ENCODE measurements at places on chromosomes 12 and 14. TPM values are rescaled to one million over a fixed set of nuclear protein-coding genes. Genes with fewer than 3 reads are reported as not detected.

The IAPP gene
- not detected for total RNA-seq

DNA sequence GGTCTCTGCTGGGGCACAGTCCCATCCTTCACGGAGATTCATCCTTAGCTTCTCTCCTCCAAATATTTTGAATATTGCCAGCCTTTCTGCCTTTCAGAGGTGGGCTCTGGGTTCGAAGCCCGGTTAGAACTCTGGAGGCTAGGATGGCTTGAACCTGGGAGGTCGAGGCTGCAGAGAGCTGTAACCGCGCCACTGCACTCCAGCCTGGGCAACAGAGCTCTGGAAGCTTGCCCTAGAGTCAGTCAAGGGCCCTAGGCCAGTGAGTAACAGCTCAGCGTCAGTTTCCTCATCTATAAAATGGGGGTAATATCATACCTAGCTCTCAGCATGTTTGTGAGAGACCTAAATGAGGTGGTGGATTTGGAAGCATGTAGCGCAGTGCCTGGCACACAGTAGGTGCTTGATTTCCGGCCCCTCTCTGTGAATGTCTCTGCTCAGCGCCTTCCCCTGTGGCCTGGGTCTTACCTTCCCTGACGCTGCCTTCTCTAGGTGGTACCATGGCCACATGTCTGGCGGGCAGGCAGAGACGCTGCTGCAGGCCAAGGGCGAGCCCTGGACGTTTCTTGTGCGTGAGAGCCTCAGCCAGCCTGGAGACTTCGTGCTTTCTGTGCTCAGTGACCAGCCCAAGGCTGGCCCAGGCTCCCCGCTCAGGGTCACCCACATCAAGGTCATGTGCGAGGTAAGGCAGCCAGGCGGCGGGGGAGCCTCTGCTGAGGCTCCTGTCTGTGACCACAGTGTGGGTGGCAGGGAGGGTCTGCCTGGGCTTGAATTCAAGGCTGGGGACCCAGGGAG is 3.4 kb downstream of the PTPN6 start:
- H3K36me3 ChIP-seq = no peaks in the 10 kb centered on the region
- no peak overlapping the region for H3K27ac ChIP-seq
- H3K4me3 ChIP-seq = no peak overlapping the region
- no peaks in the 10 kb centered on the region for H3K27me3 ChIP-seq

GRCh38 chr14:56570295-56570694 is 9.3 kb upstream of the TMEM260 start:
- H3K36me3 ChIP-seq = no peaks in the 10 kb centered on the region
- DNase-seq = no peak
- H3K27ac ChIP-seq = no peak overlapping the region
- no peaks in the 10 kb centered on the region for H3K4me1 ChIP-seq
- H3K4me3 ChIP-seq = no peak overlapping the region
- H3K27me3 ChIP-seq = no peaks in the 10 kb centered on the region

GRCh38 chr12:32332446-32332845 is 66.9 kb upstream of the FGD4 start:
- no peaks in the 10 kb centered on the region for H3K36me3 ChIP-seq
- H3K27ac ChIP-seq = no peak overlapping the region
- no peak for DNase-seq
- H3K27me3 ChIP-seq = no peaks in the 10 kb centered on the region

GRCh38 chr12:57276935-57277563 is 26.1 kb upstream of the STAC3 start:
- H3K27ac ChIP-seq = no peak overlapping the region
- no peak for DNase-seq
- no peaks in the 10 kb centered on the region for H3K4me1 ChIP-seq
- no peak overlapping the region for H3K4me3 ChIP-seq
- no peaks in the 10 kb centered on the region for H3K36me3 ChIP-seq

- H3K27me3 ChIP-seq = no peaks in the 10 kb centered on the region
- H3K36me3 ChIP-seq = no peaks in the 10 kb centered on the region
- H3K4me3 ChIP-seq = no peak overlapping the region
- H3K4me1 ChIP-seq = no peaks in the 10 kb centered on the region
Measured at GRCh38 chr14:38505221-38505972, 249.5 kb upstream of the CLEC14A start.

DNA sequence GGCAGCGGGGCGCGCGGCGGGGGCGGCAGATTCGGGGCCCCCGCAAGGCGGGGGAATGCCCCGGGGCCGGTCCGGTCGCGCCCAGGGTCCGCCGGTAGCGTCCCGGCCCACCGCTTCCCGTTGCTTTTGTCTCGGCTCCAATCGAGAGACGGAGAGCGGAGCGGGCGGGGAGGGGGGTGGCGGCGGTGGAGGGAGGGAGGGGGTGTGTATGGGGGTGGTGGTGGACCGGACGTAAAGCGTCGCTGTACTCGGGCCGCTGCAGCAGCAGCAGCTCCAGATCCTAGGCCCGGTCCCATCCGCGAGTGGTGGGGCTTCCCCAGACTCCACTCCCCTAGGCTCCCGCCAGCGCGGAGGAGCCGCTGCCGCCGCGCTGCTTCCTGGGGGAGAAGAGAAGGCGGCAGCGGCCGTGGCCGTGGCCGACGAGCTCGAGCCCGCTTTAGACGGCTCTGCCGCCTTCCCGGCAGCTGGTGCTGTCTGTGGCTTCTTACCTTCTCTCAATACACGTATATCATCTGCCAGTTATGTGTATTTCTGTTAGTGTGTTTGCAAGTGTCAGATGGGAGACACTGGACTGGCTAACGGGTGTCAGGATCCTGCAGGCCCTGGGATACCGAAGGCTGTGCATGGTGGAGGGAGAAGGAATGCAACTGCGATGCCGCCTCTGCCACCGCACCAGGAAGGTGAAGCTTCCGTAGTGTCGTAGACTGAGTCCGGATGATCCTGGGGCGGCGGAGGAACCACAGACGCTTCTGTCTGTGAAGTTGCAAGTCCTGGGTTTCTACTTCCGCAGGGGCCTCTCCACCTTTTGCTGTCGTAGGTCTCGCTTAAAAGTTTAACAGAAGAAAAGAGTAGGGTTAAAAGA is 508 bp downstream of the CNOT2 start:
- H3K27me3 ChIP-seq = no peaks in the 10 kb centered on the region
- peak overlapping the region; percentile 97 for H3K27ac ChIP-seq
- peaks cover 7% of the 10 kb centered on the region for H3K4me1 ChIP-seq
- H3K36me3 ChIP-seq = no peaks in the 10 kb centered on the region

DNA sequence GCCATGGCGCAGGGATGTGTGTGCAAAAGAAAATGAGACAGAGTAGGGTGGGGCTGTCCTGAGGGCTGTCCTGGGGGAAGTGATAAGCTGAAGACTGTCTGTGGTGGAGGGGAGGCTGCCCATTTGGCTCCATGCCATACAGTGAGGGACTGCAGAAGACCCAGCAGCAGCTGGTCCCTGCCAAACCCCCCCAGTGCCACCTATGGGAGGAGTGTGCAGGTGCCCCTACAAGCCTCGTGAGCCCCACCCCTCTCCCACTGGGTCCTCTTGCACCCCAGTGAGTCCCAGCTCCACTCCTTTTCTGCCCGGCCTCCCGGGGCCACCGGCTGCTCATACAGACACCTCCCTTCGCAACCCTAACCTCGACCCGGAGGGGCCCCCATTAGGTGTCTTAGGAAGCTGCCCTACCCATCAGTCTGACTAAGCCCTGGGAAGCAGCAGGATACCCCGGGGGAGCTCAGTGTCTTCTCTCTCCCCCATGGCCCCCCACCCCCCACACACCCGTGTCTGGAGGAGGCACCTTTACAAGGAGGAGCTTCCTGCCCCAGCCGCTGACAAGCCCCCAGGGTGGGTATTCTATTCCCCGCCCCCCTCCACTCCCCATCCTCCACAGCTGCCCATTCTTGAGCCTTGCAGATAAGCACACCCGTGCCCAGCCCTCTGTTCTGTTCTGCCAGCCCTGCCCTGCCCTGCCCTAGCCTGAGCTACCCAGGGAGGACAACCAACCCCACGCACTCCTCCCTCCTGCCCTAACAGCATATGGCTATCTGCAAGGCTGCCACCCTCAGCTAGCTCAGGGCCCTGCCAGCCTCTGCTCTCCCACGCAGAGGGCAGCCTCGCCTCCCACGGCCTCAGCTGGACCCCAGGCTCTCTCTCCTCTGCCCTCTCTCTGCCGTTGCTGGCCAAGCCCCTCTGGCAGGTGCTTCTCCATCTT is 41.9 kb downstream of the SLC6A12 start:
- H3K36me3 ChIP-seq = no peaks in the 10 kb centered on the region
- no peaks in the 10 kb centered on the region for H3K4me1 ChIP-seq
- no peak overlapping the region for H3K27ac ChIP-seq
- H3K27me3 ChIP-seq = no peaks in the 10 kb centered on the region
- no peak for DNase-seq

- no peaks in the 10 kb centered on the region for H3K27me3 ChIP-seq
- no peak for DNase-seq
- H3K27ac ChIP-seq = no peak overlapping the region
- H3K36me3 ChIP-seq = no peaks in the 10 kb centered on the region
Measured at GRCh38 chr14:66249544-66249943, 236.6 kb upstream of the CCDC196 start.

GRCh38 chr12:3200814-3201233 is 123.6 kb downstream of the TSPAN9 start:
- H3K36me3 ChIP-seq = no peaks in the 10 kb centered on the region
- no peaks in the 10 kb centered on the region for H3K27me3 ChIP-seq
- DNase-seq = no peak
- H3K4me3 ChIP-seq = peak overlapping the region; percentile 36

DNA sequence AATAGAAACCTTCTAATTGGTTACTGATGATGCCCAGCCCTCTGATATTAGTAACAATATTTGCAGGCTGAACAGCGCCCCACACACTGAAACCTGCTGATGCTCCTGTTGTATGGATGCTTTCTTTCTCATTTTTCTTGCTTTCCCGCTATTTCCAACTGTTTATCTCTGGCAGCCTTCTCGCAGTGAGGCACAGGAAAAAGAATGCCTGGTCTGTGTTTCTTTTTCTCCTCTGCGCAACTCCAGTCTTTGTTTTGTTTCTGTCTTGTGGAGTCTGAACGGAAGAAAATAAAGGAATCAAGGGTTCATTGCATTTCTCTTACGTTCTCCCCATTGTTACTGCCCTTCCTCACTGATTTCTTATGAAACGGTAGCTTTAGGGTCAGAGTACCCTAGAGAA is 451.2 kb downstream of the EGLN3 start:
- no peaks in the 10 kb centered on the region for H3K27me3 ChIP-seq
- H3K4me3 ChIP-seq = no peak overlapping the region
- no peak overlapping the region for H3K27ac ChIP-seq
- H3K36me3 ChIP-seq = no peaks in the 10 kb centered on the region
- H3K4me1 ChIP-seq = no peaks in the 10 kb centered on the region

The CEBPE gene
- total RNA-seq = not detected

The DTD2 gene
- total RNA-seq = 8.2 TPM

DNA sequence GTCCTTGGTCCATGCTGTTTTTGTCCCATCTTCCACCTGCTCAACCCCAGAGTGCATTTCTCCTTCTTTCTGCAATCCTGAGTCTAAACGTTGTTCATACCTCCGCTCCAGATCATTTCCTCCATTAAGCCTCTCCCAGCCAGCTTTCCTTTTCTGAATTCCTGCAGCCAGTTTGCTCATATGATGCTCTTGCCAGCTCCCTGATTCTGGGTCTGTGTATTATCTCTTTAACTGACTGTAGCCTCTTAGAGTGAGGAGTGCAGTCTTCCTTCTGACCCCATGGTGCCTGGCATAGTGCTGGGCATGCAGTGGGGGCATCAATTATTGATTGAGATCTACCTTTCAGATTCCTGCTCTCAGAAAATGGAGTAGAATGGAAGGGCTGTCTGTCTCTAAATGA is 11.5 kb upstream of the TBPL2 start:
- no peaks in the 10 kb centered on the region for H3K4me1 ChIP-seq
- no peak for DNase-seq
- no peaks in the 10 kb centered on the region for H3K36me3 ChIP-seq
- no peaks in the 10 kb centered on the region for H3K27me3 ChIP-seq

The TTC6 gene
- not detected for total RNA-seq

The OR4E2 gene
- not detected for total RNA-seq

GRCh38 chr14:106209755-106210154 is 683.4 kb downstream of the TMEM121 start:
- no peak overlapping the region for H3K27ac ChIP-seq
- DNase-seq = no peak
- H3K4me1 ChIP-seq = no peaks in the 10 kb centered on the region
- no peaks in the 10 kb centered on the region for H3K27me3 ChIP-seq
- no peak overlapping the region for H3K4me3 ChIP-seq

The RTN1 gene
- total RNA-seq = 4.2 TPM

The INHBE gene
- not detected for total RNA-seq

GRCh38 chr14:89013098-89013504 is 188.7 kb downstream of the TTC8 start:
- no peak overlapping the region for H3K4me3 ChIP-seq
- no peaks in the 10 kb centered on the region for H3K27me3 ChIP-seq
- no peak overlapping the region for H3K27ac ChIP-seq
- H3K4me1 ChIP-seq = no peaks in the 10 kb centered on the region
- no peaks in the 10 kb centered on the region for H3K36me3 ChIP-seq

DNA sequence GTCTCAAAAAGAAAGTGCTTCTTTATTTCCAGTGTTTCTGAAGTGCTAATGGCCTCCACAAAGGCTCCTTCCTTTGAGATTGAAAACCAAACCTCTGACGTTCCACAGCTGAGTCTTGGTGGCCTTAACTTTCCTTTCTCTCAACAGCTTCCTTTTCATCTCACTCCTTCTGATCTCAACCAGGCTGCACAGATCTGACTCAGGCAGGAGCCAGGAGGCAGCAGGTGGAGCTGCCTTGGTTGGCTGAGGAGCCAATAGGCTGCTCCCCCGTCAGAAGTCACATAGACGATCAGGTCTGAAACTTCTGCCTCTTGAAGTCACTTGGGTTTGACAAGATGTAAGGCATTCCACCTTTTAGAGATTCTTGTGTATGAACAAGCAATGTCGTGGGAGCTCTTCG is 9.1 kb upstream of the KCNA5 start:
- no peak for DNase-seq
- H3K36me3 ChIP-seq = no peaks in the 10 kb centered on the region
- H3K4me3 ChIP-seq = no peak overlapping the region
- no peaks in the 10 kb centered on the region for H3K27me3 ChIP-seq
- H3K4me1 ChIP-seq = no peaks in the 10 kb centered on the region
- no peak overlapping the region for H3K27ac ChIP-seq

- DNase-seq = no peak
- H3K4me1 ChIP-seq = no peaks in the 10 kb centered on the region
- H3K27ac ChIP-seq = no peak overlapping the region
Measured at GRCh38 chr12:23921099-23921856, 28.2 kb downstream of the SOX5 start.

- no peaks in the 10 kb centered on the region for H3K36me3 ChIP-seq
- H3K4me3 ChIP-seq = peak overlapping the region; percentile 36
- peak overlapping the region; percentile 55 for H3K27ac ChIP-seq
- peak; percentile 77 for DNase-seq
- no peaks in the 10 kb centered on the region for H3K4me1 ChIP-seq
Measured at GRCh38 chr12:48296586-48297282, 54.0 kb downstream of the ZNF641 start.

GRCh38 chr12:31119192-31119802 is 45.6 kb downstream of the DDX11 start:
- H3K27me3 ChIP-seq = peaks cover 14% of the 10 kb centered on the region
- peak; percentile 16 for DNase-seq
- H3K27ac ChIP-seq = peak overlapping the region; percentile 76
- no peaks in the 10 kb centered on the region for H3K36me3 ChIP-seq

GRCh38 chr14:89212386-89213235 is 204.4 kb downstream of the FOXN3 start:
- H3K36me3 ChIP-seq = no peaks in the 10 kb centered on the region
- DNase-seq = no peak

- no peaks in the 10 kb centered on the region for H3K36me3 ChIP-seq
- DNase-seq = no peak
- no peaks in the 10 kb centered on the region for H3K27me3 ChIP-seq
Measured at GRCh38 chr12:130212384-130212989, 50.2 kb downstream of the FZD10 start.

GRCh38 chr12:55726971-55727370 is 1.8 kb downstream of the CD63 start:
- no peaks in the 10 kb centered on the region for H3K4me1 ChIP-seq
- H3K4me3 ChIP-seq = no peak overlapping the region
- H3K36me3 ChIP-seq = no peaks in the 10 kb centered on the region
- no peak for DNase-seq
- H3K27ac ChIP-seq = peak overlapping the region; percentile 99

Measured in uterus (tissue), 4 donors.